ENCODE measurements at places on chromosomes 2 and 18.

DNA sequence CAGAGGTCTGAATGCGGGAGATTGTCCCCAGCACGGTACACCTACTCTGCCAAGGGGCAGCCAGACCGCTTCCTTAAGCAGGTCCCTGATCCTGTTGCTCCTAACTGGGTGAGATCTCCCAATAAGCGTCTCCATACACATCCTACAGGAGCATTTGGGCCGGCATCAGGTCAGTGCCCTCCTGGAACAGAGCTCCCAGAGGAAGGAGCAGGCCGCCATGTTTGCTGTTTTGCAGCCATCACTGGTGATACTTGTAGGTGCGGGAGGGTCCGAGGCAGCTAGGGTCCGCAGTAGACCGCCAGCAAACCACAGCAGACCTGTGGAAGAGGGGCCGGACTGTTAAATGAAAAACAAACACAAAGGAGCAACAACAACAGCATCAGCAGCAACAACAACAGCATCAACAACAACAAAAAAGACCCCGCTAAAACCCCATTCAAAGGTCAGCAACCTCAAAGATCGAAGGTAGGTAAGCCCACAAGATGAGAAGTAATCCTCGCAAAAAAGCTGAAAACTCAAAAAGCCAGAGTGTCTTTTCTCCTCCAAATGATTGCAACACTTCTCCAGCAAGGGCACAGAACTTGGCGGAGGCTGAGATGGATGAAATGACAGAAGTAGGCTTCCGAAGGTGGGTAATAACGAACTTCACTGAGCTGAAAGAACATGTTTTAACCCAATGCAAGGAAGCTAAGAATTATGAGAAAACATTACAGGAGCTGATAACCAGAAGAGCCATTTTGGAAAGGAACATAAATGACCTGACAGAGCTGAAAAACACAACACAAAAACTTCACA lies 79.0 kb upstream of the CDH7 start:
- no peak for DNase-seq

DNA sequence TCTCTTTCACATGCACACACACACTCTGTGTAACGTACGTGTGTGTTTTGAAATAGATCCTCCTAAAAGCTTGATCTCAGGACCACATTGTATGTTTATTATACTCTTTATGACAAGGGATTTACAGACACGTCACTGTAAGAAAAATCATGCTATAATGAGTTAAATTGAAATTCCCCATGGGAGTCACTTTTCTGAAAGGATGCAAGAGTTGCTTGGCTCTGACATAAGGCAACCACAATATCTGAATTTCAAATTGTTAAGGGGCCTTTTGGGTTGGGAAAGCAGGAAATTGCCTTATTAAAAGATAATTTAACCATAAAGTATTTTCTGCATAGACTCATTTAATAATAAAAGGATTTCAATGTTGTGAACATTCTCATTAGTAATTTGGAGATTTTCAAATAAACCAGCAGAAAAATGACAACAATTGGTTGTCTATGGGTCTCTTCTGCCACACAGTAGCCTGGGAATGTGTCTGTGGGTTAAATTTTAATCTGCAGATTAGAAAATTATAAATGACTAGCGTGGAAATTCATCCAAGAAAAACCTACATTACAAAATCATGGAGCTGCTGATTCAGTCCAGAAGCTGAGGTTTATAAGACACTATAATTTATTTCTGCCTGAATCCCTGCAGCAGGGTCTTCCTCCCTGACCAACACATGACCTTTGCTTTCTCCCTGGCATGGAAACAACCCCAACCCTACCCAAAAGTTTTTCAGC lies 75.9 kb upstream of the PID1 start:
- no peak for DNase-seq

GRCh38 chr2:61978522-61978921 lies 73.0 kb downstream of the COMMD1 start:
- no peak for DNase-seq

DNA sequence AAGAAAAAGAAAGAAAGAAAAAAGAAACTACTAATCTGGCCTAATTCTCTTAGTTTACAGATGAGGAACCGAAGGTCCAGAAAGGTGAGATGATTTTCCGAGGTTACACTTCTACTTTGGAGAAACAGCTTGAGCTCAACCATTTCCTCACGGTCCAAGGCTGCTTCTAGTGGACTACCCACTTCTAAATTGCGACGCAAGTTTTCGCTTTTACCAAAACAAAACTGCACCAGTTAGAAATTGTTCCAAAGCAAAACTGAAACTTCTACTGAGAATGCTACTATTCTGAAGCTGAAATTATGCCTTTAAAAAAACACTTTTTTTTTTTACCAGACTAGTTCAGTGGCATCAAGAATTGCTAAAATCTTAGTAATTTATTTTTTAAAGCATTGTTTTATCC lies 101.6 kb downstream of the INO80D start:
- no peak for DNase-seq

- no peak for DNase-seq
These were observed 103.2 kb downstream of the NCOA1 start for GRCh38 chr2:24594283-24594682.

- no peak for DNase-seq
These were observed 44.7 kb downstream of the POMC start for GRCh38 chr2:25123682-25124081.

GRCh38 chr2:69986691-69987090 lies 25.3 kb upstream of the ASPRV1 start:
- no peak for DNase-seq

Measured in CD4-positive, alpha-beta T cell treated with Interferon alpha-2 for 1 hour (primary cell).